ENCODE measurements at places on chromosomes 5 and 9.

DNA sequence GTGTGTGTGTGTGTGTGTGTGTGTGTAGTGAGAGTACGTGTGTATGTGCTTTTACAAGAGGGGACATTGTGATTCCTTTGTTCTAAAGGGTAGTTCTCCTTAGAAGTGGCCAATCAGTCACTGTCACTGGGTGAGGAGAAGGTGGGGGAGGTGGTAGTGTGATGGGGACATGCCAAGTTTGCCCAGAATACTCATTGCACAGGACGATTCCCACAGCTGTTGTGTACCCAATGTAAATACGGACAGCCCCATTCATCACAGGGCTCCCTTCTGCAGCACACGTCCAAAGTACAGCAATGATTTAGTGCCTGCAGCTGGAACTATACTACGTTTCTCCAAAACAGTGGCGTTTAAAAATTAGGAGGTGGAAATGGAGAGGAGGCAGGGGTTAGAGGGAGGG is 287.8 kb downstream of the TLR4 start:
- no peak for DNase-seq

GRCh38 chr9:133252301-133253020 is 22.5 kb downstream of the ABO start:
- DNase-seq = no peak

- DNase-seq = peak; percentile 29
Measured at GRCh38 chr5:179763215-179763945, 30.4 kb upstream of the LTC4S start.

DNA sequence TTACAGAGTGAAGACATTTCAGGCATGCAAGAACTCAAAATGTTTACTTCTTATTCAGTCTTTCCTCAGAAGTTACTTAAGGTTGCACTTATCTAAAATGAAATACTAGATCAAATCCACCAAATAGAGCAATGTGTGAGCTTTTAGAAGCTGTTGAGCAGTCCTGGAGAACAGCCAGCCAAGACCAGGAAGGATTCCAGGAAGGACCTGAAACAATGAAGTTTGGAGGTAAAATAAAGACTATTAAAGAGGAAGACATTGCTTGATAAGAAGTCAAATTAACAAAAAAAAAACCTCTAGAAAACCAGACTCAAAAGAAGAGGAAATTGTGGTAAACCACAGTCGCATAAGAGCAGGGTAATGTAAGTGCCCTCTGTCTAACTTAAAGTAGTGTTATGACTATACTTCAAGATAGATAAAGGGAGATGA is 156.2 kb upstream of the S1PR3 start:
- no peak for DNase-seq

- DNase-seq = no peak
Measured at GRCh38 chr5:116130471-116130870, 45.6 kb downstream of the COMMD10 start.

DNA sequence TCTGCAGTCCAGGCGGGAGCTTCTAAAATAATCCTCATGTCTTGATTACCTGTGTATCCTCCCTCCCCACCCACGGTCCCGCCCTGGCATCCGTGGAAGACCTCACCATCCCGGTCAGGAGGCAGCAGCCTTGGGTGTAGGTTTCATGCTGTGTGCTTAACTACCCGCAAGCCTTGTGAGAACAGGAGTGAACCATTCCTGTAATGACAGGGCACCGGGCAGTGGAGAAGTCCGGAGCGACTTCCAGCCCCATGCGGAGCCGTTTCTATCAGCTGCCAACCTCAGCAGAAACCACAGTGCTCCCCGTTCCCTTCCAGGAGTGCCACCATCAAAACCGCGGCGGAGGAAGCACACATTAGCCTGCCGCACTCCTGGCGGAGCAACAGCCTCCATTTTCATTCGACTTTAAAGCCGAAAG is 123.5 kb upstream of the LMX1B start:
- no peak for DNase-seq

DNA sequence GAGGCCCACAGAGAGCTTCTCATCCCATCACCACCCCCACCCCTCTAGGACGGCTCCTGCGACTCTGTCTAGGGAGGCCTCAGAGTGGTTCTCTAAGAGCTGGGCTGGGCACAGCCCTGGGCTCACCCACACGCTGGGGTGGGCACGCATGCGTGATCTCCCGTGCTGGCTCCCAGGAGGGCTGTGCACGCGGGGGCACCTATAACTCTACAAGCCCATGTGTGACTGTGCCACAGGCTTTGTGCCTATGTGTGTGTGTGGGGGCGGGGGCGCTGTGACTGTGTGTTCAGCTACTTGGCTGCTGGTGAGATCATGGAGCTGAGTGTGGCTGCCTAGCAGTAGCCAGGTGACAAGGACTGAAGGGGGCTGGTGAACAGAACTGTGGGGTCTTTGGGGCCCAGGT is 32.2 kb downstream of the NDUFA8 start:
- DNase-seq = no peak

DNA sequence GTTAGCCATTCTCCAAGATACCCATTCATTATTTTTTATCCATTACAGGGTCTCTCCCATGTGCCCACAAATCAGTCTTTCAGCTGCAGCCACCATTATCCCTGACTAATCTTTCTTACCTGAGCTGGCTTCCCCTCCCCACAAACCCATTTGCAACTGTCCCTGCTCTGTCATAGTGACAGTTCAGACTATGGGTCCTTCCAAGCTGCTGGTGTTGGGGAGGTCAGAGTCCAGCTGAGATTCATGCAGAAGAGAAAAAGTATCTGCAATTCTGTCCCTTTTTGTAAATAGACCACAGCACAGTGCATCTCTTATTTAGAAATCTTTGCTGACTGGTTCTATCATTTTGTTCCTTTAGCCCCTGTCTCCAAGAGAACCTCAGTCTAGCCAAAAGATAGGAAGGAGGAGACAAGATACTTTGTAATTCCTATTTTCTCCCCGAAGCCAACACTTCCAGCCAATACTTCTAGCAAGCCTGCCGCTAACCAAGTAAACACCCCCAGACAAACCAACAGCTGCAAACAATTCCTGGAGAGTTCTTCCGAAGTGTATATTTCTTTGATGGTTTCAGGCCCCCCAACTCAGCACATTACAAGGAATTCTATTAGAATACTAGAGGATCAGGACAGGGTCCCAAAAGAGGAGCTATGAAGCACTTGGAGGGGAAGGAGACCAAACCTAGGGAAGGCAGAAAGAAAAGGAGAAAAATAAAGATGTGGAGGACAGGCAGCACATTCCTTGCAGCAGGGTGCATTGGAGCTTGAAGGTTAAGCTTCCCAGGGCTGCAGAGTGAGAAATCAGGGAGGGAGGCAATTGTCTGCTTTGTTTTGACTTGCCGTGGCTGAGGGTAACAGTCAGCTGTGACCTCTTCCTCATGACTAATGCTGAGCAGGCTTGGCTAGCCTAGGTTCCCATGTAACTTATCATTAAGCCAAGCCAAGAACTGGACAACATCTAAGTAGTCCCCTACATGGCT is 148.5 kb downstream of the SGCD start:
- DNase-seq = no peak

DNA sequence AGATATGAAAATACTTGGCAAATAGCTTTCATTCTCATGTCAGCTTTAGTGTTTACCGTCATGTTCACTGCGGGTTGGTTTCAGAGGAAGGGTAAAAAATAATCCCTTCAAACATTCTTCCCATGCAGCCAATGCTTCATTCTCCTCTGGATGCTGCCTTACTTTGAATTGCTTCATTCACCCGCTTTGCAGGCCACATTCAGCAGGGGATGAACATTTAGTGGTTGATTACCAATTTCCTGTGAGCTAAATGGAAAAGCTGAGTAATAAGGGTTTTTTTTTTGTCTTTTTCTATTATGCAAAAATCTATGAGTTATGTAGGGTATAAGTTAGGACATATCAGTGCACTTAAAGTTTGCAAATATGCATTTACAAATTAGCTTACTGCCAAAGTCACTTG is 96.3 kb upstream of the MEF2C start:
- DNase-seq = no peak

DNA sequence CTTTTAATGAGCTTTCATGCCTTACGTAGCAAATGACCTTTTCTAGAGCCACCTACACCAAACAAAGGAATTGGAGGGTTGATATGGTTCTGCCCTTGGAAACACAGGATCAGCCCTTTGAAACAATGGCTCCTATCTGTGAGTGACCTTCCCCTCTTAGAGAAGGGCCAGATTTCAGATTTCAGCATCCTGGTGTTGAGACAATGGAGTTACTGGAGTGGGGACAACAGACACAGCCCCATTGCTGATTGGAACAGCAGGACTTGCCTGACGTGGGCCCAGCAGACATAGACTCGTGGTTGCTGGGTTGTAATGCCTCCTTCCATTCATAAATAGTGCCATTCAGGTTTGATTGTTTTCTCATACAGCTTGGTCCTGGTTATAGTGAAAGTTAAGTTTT is 96.0 kb downstream of the GALNT10 start:
- DNase-seq = no peak

DNA sequence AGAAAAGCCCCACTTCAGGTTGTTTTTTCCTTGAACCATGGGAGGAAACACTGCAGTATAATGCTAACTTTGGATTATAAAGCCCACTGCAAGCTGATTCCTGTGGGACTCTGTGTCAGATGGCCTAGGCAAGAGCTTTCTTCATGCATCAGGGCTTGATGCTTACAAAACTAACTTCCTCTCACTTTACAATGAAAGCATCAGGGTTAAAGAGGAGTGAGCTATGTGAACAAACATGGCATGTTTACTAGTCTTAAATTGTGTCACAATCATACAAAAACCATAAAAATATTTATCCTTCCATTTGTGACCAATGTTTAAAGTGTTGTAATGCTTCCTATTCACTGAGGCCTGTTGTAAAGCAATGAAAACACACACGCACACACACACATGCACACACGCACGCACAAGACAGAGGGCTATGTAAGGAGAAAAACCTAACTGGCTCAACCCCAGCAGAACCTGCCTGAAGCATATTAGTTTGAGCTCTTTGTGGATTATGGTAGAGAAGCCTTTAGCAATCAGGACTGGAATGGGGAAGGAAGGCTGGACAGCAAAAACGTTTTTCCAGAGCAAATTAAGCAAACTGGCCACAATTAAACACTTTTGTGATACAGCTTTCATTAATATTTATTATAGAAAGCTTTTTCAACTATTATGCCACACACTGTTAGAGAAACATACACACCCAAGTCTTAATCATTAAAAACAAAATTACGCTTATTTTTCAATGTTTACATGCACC is 122.2 kb downstream of the AUH start:
- no peak for DNase-seq

GRCh38 chr5:174491761-174492350 is 232.5 kb upstream of the MSX2 start:
- no peak for DNase-seq

GRCh38 chr5:171634511-171634910 is 151.1 kb upstream of the SMIM23 start:
- DNase-seq = no peak

- DNase-seq = no peak
Measured at GRCh38 chr9:87395804-87396479, 101.7 kb upstream of the DAPK1 start.

DNA sequence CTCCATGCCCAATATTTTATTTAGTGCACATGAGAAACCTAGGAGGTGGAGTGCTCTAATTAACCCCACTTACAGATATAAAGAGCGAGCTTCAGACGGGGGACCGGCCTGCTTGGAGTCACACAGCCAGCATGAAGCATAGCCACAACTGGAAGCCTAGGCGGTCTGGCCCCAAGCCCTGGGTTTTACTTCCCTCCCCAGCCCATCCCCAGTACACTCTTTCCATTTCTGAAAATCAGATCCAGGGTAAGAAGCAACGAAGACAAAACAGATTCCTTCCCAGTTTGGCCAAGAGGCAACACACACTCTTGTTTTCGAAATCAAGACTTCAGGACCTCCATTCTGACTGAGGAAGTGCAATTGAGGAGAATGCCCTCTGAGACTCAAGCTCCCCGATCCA is 27.1 kb downstream of the KCNMB1 start:
- DNase-seq = no peak

DNA sequence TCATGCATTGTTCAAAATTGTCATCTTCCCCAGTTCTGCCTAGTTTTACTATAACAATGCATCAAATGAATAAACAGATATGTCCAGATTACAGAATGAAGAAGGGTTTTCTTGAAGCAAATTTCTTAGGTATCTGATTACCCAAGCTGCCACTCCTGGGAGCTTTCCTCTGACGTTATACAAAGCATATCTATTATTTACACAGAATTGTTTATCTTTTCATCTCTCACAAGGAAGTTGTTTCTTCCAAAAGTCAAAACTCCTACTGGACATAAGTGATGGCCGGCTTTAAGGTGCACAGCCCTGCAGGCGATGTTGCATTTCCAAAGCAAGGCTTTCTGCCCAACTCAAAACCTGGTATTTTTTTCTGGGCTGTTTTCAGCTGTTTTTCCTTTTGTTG is 73.4 kb upstream of the ANKH start:
- DNase-seq = no peak

DNA sequence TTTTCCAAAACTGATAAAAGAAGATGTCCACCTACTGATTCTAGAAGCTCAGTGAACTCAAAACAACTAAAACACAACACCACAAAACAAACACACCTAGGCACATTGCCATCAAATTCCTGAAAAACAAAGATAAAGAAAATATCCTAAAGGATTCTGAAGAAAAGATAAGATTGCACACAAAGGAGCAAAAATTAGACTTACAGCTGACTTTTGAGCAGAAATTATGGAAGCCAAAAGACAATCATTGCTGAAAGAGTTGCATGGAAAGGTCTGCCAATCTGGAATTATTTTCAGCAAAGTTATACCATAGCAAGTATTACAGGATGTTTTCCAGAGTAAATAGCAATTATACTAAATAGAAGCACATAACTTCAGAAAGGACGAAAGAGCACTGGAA is 128.2 kb upstream of the IRX2 start:
- DNase-seq = no peak

DNA sequence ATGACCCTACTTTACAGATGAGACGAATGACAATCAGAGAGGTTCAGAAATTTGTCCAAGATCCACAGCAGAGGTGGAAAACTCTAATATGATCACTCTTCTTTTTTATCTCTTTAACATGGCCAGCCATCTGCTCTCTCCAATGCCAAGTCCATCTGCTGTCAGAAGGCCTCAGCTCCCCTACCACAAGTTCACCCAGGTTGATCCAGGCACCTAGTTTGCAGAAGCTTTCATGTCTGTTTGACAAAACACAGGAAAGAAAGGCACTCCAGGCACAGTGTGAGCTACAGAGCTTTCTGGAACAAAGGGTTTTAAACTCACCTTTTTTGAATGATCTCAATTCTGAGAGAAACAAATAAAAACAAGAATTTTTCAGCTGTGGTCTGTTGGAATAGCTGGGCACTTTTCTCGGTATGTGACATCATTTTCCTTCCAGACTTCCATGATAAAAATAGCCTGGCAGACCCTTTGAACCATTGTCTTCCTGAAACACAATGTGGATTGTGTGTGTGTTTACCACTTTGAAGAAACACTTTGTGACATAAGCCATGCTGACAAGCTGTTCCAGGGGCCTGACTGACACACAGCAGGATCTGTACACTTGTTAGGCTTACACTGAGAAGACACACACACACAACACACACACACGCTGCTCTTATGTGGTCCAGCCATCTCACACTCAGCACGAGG is 214.3 kb downstream of the AGTPBP1 start:
- no peak for DNase-seq
